ENCODE measurements at places on chromosomes 3 and 15. TPM values are rescaled to one million over a fixed set of nuclear protein-coding genes. Genes with fewer than 3 reads are reported as not detected.

DNA sequence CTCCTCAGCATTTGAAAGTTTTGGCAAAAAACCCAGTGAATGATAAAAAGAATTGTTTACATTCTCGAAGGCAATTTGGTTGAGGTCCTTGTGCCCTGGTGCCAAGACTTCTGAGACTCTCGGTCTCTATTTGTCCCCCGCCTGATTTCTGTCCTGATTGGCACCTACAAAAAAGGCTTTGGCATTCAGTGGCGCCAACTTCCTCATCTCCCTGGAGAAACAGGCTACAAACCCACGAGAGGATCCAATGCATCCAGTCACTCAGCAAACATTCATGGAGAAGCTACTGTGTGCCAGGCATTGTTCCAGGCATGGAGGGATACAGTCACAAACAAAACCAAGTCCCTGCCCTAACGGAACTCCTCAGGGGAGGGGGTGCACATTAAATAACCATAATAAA lies 42.7 kb downstream of the HES1 start:
- DNase-seq = no peak

The LRTM1 gene
- not detected for total RNA-seq

The TJP1 gene
- total RNA-seq = 27.3 TPM

DNA sequence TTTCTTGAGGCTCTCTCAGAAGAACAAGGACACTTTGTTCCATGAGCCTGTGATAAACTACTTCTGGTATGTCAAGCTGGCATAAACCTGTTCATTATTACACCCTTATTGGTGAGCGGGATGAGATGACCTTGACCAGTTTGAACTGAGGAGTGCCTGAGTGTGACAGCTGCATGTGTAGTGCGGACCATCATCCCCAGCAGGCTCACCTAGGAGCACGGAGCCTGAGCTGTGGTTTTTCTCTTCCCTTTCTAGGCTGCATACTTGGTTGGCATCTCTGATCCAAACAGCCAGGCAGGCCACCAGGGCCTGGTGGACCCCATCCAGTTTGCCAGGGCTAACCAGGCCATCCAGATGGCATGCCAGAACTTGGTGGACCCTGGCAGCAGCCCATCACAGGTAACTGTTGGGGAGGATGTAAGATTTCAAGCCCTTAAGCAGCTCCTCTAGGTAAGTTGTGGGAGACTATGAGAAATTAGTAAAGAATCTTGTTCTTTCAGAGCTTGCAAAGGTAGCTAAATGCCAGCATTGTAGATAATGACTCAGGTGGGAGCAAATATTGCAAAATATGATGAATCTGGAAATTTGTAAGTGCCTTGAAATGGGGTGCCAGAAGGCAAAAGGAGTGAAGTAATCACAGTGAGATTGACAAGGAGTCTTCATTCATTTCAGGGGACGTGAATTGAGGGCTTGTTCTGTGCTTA lies 288.9 kb upstream of the TPM1 start:
- DNase-seq = no peak

The CIDEC gene
- total RNA-seq = not detected

- no peak for DNase-seq
Observed at GRCh38 chr15:27237319-27237939, 266.4 kb downstream of the GABRG3 start.

The BUB1B gene
- total RNA-seq = 55.5 TPM

The PLA1A gene
- total RNA-seq = 0.18 TPM

The SAMMSON gene
- total RNA-seq = not detected

GRCh38 chr15:77980098-77980497 lies 97.4 kb downstream of the TBC1D2B start:
- DNase-seq = no peak

DNA sequence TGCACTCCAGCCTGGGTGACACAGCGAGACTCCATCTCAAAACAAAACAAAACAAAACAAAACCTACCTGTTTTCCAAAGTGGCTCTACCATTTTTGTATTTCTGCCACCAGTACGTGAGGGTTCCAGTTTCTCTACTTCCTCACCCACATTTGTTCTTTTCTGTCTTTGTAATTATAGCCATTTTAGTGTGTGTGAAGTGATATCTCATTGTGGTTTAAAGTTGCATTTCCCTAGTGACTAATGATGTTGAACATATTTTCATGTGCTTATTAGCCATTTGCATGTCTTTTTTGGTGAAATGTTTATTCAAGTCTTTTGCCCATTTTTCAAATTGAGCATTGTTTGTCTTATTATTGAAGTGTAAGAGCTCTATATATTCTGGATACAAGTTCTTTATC lies 50.7 kb downstream of the TRA2B start:
- no peak for DNase-seq

The ZNF619 gene
- total RNA-seq = 3.1 TPM

DNA sequence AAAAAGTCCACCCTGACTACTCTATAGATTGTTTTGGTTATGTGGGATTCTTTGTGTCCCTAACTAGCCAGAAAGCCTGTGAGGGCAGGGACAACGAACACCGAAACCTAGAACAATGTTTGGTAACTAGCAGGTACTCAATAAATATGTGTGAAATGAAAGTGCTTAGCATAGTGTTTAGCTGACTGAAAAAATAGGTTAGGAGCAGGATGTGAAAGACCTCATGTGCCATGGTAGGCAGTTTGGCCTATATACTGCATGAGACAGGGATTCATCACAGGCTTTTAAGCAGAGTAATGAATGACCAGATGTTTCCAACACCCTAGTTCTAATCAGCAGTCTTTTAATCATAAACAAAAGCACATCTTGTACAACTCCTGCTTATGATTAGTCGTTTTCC lies 64.2 kb downstream of the MYO5A start:
- no peak for DNase-seq

DNA sequence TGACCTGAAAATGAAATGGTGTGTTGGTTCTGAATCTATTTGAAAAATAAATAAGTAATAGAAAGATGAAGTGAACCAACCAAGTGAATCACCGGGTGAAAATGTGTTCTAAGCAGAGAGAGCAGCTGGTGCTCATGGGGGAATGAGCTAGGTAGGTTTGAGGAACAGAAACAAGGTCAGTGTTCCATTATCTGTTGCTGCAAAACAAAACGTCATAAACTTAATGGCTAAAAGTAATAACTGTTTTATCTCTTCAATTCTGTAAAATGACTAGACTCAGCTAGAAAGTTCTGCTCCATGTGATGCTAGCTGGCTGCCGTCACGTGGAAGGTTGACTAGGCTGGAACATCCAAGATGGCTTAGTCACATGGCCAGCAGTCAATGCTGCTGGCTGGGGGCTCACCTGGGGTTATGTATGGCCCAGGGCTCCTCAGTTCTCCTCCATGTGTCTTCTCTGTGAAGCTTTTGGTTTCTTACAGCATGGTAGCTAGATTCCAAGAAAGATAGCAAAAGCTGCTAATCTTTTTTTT lies 13.3 kb upstream of the SH3BP5 start:
- no peak for DNase-seq

- DNase-seq = peak; percentile 2
Observed at GRCh38 chr3:75180945-75181298, 483.2 kb upstream of the FRG2C start.

- no peak for DNase-seq
Observed at GRCh38 chr3:18609187-18609586, 184.0 kb upstream of the SATB1 start.

DNA sequence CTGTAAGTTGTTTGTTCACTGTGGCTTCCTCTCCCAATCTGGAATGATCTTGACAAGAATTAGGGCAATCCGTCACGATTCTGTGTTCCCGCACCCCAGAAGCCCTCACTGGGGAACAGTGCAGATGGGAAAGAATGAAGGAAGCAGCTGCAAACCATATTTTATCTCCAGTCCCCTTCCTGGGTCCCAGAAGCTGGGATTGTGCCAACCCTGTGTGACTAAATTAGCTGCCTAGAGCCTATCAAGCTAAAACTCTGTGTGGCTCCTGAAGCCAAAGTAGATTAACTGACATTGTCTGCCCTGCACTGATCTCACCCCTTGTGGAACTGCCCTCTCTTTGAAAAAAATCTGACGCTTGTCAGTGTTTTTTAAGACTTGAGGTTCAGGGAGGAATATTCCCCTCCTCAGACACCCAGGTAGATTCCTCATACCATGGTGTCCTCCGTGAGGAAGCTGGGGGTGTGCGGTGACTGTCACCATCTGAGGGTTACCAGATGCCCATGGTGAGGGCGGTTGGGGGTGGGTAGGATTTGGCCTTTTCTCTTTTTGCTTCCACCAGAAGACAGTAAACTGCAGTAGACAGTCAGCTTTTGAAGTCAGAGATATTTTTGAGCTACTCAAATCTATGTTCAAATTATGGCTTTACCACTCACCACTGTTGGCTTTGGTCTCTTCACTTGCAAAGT lies 358.3 kb upstream of the TPM1 start:
- DNase-seq = no peak

- DNase-seq = no peak
Observed at GRCh38 chr15:69825941-69826818, 271.5 kb downstream of the TLE3 start.

DNA sequence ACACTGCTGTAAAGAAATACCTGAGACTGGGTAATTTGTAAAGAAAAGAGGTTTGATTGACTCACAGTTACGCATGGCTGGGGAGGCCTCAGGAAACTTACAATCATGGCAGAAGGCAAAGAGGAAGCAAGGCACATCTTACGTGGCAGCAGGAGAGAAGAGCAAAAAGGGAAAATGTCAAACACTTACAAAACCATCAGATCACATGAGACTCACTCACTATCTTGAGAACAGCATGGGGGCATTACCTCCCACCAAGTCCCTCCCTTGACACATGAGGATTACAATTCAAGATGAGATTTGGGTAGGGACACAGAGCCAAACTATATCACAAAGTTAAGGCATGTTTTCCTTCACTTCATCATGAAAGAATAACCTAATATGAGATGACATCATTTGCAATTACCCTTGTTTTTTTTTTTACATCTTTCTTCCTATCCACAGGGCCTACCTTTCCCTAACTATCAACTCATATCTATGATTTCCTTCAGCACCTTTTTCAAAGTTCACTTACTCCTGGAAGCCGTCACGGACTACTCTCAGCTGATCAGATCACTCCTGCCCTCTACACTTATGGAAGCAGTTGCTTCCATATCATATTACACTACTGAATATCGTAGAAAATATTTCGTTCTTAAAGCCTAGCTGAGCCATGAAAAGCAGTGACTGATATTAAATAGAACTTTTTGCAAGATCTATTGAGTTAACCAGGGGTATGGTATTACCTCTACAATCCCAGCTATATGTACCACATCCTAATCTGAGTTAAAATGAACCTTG lies 25.5 kb upstream of the ATP8B4 start:
- no peak for DNase-seq

DNA sequence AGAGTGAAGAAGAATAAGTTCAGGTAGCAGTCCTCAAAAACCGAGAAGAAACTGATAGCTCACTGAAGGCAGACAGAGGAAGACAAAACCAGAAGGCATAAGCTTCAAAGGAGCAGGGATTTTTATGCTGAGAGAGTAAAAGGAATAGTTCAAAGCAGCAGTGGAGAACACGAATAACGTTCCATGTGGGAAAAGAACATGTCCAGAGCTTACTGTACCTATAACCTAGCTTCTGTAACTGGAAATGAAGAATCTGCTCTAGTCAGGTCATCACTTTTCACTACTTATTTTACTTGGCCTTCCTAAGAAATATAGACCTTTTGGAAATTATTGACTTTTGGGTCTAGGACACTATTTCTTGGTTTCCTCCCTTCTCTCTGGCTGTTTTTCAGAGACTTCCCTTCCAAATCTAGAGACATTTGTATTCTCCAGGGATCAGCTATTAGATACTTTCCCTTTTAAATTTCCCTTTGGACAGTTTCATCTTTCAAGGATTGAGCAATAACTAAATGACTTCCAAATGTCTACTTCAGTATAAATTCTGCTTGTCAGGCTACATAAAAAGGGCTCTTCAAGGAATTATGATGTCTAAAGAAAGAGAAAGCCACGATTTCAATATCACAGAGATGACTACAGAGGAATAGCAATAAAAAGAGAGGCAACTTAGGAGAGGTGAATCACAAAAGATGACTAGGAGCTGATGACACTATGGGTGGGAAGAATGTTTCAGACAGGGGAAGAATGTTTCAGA lies 46.7 kb downstream of the UBE3A start:
- no peak for DNase-seq

DNA sequence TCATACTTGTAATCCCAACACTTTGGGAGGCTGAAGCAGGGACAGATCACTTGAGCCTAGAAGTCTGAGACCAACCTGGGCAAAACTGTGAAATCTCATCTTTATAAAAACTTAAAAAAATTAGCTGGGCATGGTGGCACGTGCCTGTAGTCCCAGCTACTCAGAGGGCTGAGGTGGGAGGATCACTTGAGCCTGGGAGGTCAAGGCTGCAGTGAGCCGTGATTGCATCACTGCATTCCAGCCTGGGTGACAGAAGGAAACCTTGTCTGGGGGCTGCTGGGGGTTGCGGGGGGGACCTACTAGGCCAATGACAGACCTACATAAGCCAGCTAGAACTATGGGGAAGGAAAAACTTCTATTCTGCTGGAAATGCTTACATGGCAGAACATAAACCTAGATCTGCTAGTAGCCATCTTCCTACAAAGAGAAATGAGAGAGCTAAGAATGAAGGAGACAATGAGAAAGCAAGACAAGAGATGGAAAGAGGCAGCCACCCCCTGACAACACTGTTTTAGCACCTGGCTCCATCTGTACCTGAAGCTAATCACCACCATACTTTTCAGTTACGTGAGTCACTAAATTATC lies 23.9 kb downstream of the FOXP1 start:
- no peak for DNase-seq

- no peak for DNase-seq
Observed at GRCh38 chr3:147937341-147937740, 528.2 kb downstream of the ZIC1 start.

GRCh38 chr3:30344288-30344687 lies 262.1 kb upstream of the TGFBR2 start:
- no peak for DNase-seq

DNA sequence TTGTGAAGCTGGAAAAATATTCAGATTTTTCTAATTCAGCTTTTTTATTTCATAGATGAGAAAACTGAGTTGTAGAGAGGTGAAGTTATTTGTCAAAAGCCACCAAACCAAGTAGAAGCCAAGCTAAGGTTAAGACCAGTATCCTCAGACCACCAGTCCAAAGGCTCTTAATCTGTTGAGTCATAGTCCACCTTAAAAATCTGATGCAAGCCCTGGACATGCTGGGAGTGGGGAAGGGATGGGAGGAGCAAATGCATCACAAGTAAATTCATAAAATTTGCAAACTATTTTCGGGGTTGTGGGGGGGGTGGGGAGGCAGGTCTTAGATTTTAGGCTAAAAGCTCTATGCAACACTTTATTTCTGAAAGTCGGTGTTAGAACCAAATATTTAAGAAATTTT lies 307.7 kb upstream of the SEMA6D start:
- peak; percentile 43 for DNase-seq

The GUCA1C gene
- total RNA-seq = not detected

GRCh38 chr15:42691770-42692169 lies 45.2 kb downstream of the CDAN1 start:
- DNase-seq = no peak

- DNase-seq = no peak
Observed at GRCh38 chr3:37118163-37118562, 56.2 kb downstream of the LRRFIP2 start.

- DNase-seq = no peak
Observed at GRCh38 chr3:13280811-13281506, 139.2 kb downstream of the NUP210 start.

Data from H4 (cell line).